Suprapubic skin (tissue), 4 donors: ENCODE measurements at places on chromosomes 3 and 15. TPM values are rescaled to one million over a fixed set of nuclear protein-coding genes. Genes with fewer than 3 reads are reported as not detected.
A peak's percentile ranks its signal among the peaks of the same experiment; 100 is the strongest.

The ISL2 gene
- 0.76 TPM for total RNA-seq

The CYP8B1 gene
- total RNA-seq: not detected

The OR5K2 gene
- not detected for total RNA-seq

The KCNAB1 gene
- total RNA-seq: 0.42 TPM

The VGLL3 gene
- 17.8 TPM for total RNA-seq

The ZIC4 gene
- total RNA-seq: not detected

The IL17RD gene
- 6.1 TPM for total RNA-seq

- H3K36me3 ChIP-seq: no peaks in the 10 kb centered on the region
- no peak overlapping the region for H3K27ac ChIP-seq
- no peaks in the 10 kb centered on the region for H3K27me3 ChIP-seq
- H3K4me3 ChIP-seq: no peak overlapping the region
- DNase-seq: no peak
- no peaks in the 10 kb centered on the region for H3K4me1 ChIP-seq
These were observed 207.2 kb downstream of the EPHA3 start for GRCh38 chr3:89314454-89315098.

DNA sequence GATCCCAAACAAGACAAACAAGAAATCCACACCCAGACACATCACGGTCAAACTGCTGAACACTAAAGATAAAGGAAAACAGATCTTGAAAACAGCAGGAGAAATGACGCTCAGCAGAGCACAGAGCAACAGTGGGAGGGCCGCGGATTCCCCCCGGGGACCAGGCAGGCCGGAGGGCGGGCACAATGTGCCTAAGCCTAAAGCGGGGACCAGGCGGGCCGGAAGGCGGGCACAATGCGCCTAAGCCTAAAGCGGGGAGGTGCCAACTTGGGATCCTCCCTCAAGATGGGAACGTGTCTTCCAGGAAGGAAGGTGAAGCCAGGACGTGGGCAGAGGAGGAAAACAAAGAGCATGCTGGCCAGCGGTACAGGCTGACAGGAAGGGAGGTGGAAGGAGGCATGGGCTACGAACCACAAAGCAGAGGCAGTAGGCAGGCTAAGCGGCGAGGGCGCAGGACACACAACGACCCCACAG lies 31.1 kb downstream of the CYFIP1 start:
- no peak overlapping the region for H3K4me3 ChIP-seq
- no peaks in the 10 kb centered on the region for H3K27me3 ChIP-seq
- peaks cover 58% of the 10 kb centered on the region for H3K4me1 ChIP-seq
- peak; percentile 81 for DNase-seq

- H3K4me1 ChIP-seq: no peaks in the 10 kb centered on the region
- peaks cover 6% of the 10 kb centered on the region for H3K36me3 ChIP-seq
These were observed 29.8 kb upstream of the MUC13 start for GRCh38 chr3:124964387-124964786.

DNA sequence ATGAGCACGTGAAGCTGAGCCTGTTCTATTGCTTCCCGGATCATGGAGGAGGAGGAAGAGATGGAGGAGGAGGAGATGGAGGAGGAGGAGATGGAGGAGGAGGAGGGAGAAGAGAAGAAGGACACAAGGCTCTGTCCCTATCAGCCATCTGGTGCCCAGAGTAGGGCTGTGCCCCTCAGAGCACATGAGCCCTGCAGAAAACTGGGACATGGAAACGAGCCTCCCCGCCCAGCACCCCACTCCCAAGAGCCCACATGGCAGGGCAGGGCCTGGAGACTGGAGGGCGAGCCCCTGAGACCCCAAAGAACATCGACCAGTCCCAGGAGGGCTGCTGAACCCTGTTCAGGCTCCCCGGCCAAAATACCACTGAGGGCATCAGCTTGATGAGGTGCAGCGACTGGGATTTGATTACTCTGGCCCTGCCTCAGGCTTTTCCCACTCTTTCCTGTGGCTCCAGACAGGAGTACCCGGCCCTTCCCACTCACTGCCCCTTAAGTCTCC lies 285.6 kb downstream of the UACA start:
- H3K27ac ChIP-seq: no peak overlapping the region
- H3K4me1 ChIP-seq: peaks cover 34% of the 10 kb centered on the region
- no peak overlapping the region for H3K4me3 ChIP-seq
- H3K36me3 ChIP-seq: no peaks in the 10 kb centered on the region
- no peak for DNase-seq

- H3K36me3 ChIP-seq: no peaks in the 10 kb centered on the region
- H3K4me1 ChIP-seq: peaks cover 24% of the 10 kb centered on the region
- H3K27me3 ChIP-seq: no peaks in the 10 kb centered on the region
These were observed 135.8 kb upstream of the HACD2 start for GRCh38 chr3:123720638-123721037.

DNA sequence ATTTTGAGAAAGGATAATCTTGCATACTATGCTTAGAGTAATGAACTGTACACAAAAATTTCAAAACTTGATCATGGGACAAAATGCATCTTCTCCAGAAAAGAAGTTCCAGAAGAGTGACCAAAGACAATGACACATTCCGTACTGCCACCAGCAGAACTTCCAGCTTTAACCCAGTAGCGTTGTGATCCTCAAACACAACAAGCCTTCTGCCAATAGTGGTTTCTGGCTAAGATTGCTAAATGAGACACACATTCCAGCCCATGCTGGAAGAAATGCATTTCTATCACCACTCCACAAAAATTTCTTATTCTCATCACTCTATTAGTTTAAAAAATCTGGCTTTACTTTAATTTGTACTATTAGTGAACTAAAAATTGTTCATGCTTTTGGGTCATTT lies 334.9 kb downstream of the TBC1D5 start:
- no peaks in the 10 kb centered on the region for H3K4me1 ChIP-seq
- no peak overlapping the region for H3K27ac ChIP-seq
- no peak for DNase-seq
- no peaks in the 10 kb centered on the region for H3K27me3 ChIP-seq
- no peak overlapping the region for H3K4me3 ChIP-seq

GRCh38 chr3:188446766-188447165 lies 292.8 kb downstream of the LPP start:
- no peaks in the 10 kb centered on the region for H3K4me1 ChIP-seq
- no peaks in the 10 kb centered on the region for H3K36me3 ChIP-seq
- H3K4me3 ChIP-seq: no peak overlapping the region
- DNase-seq: no peak
- H3K27ac ChIP-seq: no peak overlapping the region

GRCh38 chr3:105014631-105015030 lies 352.1 kb upstream of the ALCAM start:
- no peak overlapping the region for H3K4me3 ChIP-seq
- H3K36me3 ChIP-seq: no peaks in the 10 kb centered on the region
- H3K27me3 ChIP-seq: no peaks in the 10 kb centered on the region
- no peak for DNase-seq

DNA sequence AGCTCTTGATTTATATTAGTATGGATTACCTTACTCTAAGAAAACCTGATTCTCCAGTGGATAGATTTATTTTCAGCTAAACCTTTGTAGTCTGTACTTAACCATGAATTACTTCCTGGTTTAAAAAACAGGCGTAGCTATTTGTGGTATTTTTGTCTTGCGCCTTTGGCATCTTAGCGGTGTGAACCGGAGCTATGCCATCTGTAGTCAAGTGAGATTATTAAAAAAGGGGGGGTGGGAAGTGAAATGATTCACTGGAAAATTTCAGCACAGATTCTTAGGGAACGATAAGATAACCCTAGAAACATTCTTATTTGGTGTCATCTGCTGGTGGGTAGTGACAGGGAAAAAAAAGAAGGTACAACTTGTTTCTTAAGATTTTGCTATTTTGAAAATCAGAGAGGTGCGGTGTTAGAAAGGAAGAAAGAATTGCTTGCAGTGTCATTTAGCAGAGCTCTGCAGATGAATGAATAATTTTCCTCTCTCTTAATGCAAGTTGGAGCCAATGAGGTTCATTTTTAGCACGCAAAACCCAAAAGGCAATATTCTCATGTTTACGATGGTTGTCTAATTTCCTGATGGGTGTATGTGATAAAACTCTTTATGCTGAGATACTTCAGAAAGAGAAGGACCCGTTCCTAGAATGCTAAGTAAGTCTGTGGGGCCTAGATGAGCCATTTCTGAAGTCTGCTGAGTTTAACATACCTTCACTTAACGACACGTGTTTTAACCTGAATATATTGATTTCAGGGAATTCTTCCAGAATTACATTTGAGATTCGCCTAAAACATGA lies 44.0 kb downstream of the PSMD6 start:
- H3K4me3 ChIP-seq: no peak overlapping the region
- H3K36me3 ChIP-seq: peaks cover 41% of the 10 kb centered on the region
- DNase-seq: no peak
- H3K27ac ChIP-seq: no peak overlapping the region
- H3K27me3 ChIP-seq: no peaks in the 10 kb centered on the region
- H3K4me1 ChIP-seq: peaks cover 52% of the 10 kb centered on the region

GRCh38 chr3:123553536-123553935 lies 31.3 kb downstream of the HACD2 start:
- H3K36me3 ChIP-seq: peaks cover 12% of the 10 kb centered on the region
- no peak for DNase-seq
- H3K27me3 ChIP-seq: no peaks in the 10 kb centered on the region
- H3K4me3 ChIP-seq: no peak overlapping the region
- no peak overlapping the region for H3K27ac ChIP-seq

GRCh38 chr3:151895478-151896241 lies 22.2 kb downstream of the SUCNR1 start:
- no peak overlapping the region for H3K27ac ChIP-seq
- no peak for DNase-seq
- H3K4me1 ChIP-seq: peaks cover 3% of the 10 kb centered on the region
- H3K4me3 ChIP-seq: no peak overlapping the region

GRCh38 chr3:54988838-54989630 lies 61.2 kb upstream of the LRTM1 start:
- no peaks in the 10 kb centered on the region for H3K27me3 ChIP-seq
- peak; percentile 62 for DNase-seq
- no peak overlapping the region for H3K4me3 ChIP-seq
- no peak overlapping the region for H3K27ac ChIP-seq
- peaks cover 36% of the 10 kb centered on the region for H3K4me1 ChIP-seq

DNA sequence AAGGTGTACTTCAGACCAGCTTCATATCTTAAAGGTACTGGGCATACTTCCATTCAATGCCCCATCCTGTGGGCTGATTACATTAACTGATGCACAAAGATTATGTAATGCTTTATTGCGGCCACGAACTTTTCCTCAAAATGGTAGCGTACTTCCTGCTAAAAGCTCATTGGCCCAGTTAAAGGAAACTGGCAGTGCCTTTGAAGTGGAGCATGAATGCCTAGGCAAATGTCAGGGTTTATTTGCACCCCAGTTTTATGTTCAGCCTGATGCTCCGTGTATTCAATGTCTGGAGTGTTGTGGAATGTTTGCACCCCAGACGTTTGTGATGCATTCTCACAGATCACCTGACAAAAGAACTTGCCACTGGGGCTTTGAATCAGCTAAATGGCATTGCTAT lies 3.4 kb downstream of the SKIL start:
- H3K36me3 ChIP-seq: no peaks in the 10 kb centered on the region
- H3K27ac ChIP-seq: no peak overlapping the region
- H3K4me3 ChIP-seq: no peak overlapping the region
- peaks cover 44% of the 10 kb centered on the region for H3K4me1 ChIP-seq

DNA sequence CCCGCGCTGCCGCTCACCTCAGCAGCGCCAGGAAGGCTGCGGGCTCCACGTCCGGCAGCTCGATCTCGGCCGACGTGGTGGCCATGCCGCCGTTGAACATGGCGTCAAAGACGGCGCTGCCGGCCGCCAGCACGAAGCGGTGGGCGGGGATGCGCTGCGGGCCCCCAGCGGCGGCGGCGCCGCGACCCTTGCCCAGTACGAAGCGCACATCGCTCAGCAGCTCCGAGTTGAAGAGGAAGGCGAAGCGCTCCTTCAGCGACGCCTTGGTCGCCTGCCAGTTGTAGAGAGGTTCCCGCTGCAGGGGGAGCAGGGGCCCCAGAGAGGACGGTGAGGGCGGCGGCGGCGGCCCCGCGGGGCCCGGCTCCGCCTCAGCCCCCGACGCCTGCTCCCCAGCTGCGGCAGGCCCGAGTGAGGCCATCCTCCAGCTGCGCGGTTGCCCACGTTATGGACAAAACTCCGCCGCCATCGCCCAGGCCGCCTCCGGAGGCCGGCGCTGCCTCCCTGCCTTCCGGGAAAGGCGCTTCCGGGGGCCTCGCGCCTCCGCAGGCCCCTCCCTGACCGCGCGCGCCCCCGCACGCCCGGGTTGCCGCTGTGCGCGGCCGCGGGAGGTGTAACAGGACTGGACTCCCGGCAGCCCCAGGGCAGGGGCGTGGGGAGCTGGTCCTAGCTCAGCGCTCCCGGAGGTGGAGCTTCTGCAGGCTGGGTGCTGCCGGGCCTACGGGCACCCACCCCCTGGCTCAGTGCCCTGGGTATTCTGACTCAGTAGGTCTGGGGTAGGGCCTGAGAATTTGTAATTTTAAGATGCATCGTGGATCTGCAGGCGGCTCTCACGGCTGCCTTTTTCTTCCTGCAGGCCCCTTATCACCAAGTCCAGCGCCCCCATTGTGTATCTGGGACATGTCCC lies at the start of gene BTBD1:
Gene BTBD1, minus strand, starts transcription at position 519 of the 904 bp plus-strand sequence. Its CDS starts 101 bp downstream, at position 418.
- H3K27ac ChIP-seq: peak within 1 kb of the TSS; percentile 90
- peaks cover 46% of the 10 kb centered on the region for H3K4me1 ChIP-seq
- peak within 1 kb of the TSS; percentile 78 for H3K4me3 ChIP-seq
- H3K36me3 ChIP-seq: no peaks in the 10 kb centered on the region

- DNase-seq: peak; percentile 50
- H3K4me1 ChIP-seq: peaks cover 31% of the 10 kb centered on the region
- H3K4me3 ChIP-seq: no peak overlapping the region
- no peaks in the 10 kb centered on the region for H3K27me3 ChIP-seq
- H3K36me3 ChIP-seq: peaks cover 4% of the 10 kb centered on the region
- H3K27ac ChIP-seq: no peak overlapping the region
These were observed 95.0 kb downstream of the VGLL4 start for GRCh38 chr3:11548721-11549131.

DNA sequence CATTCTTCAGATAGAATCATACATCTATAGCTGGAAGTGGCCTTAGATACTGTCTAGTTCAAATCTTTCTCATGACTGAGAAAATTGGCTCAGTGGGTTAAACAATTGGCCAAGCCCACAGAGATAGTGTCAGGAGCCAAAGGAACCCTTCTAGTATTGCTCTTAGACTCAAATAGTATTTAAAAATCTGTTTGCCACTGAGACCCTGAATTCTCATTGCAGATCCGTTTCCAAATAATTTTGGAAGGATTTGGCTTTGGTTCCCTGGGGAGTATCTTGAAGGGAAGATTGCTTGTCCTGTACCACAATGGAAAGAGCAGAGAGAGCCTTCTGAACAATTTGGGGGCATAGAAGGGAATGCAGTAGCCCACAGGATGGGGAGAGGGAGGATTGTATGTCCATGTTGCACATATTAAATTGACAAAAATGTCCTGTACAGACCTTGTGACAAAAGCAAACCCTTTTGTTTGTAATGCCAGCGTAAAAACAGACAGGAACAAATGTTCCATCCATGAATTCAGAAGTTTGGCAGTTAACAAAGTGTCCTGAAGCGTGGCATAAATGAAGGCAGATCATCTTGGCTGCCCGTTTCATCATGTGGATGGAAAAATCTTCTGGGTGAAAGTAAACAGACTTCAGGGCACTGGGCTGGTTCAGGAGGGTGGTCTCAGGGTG lies 156.4 kb upstream of the RASGRP1 start:
- H3K27ac ChIP-seq: no peak overlapping the region
- no peaks in the 10 kb centered on the region for H3K4me1 ChIP-seq
- no peak for DNase-seq
- H3K36me3 ChIP-seq: no peaks in the 10 kb centered on the region
